RKO (cell line): ENCODE measurements at places on chromosomes 4 and X.
A peak's percentile ranks its signal among the peaks of the same experiment; 100 is the strongest.

DNA sequence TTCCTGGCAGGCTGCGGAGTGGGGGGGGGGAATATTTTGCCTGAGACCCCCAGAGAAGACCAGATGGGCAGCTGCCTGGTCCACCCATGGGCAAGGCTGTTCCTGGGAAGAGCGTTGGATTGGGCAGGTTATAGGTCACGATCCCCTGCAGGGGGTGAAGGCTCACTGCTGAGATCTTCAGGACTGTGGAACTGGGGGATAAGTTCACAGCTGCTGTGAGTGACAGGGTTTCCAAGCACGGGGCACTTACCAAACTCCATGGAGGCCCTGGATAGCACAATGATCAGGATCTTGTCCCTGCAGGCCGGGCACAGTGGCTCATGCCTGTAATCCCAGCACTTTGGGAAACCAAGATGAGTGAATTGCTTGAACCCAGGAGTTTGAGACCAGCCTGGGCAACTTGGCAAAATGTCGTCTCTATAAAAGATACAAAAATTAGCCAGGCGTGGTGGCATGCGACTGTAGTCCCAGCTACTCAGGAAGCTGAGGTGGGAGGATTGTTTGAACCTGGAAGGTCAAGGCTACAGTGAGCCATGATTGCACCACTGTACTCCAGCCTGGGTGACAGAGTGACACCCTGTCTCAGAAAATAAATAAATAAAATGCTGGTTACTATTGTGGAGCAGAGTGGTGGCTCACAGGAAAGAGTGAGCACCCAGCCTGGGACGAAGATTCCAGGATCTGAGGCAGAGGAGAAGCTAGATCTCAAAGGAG is 68.0 kb upstream of the HELT start:
- no peak for DNase-seq

DNA sequence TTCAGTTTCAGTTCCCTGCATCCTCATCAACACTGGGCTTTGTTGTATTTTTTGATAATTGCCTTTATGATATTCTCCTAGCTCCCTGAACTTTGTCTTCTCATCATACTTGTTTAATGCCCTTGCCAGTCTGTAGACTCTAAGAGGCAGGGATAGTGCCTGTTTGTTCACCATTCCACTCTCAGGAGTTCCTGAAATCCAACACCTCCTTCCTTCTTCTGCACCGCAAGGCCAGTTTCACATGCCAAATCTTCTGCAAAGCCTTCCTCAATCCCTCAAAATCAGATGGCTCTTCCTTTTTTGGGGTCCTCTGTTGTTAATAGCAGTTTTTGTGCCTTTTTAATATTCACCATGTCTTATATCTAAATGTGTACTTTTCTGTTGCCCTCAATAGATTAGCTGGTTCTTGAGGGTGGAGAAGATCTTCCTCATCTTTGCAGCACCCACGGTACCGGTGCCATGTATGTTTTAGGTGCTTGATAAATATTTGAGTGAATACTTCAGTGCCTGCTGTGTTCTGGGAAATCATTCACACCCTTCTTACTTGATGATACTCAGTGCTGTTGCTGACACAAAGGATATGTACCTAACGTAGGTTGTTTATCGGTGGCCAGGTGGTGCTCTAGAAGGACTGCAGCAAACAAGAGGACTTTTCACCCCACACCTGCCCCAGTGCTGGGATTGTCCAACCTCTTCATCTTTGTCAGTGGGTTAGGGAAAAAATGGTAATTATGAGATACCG is 85.3 kb upstream of the LIMCH1 start:
- no peak for DNase-seq

DNA sequence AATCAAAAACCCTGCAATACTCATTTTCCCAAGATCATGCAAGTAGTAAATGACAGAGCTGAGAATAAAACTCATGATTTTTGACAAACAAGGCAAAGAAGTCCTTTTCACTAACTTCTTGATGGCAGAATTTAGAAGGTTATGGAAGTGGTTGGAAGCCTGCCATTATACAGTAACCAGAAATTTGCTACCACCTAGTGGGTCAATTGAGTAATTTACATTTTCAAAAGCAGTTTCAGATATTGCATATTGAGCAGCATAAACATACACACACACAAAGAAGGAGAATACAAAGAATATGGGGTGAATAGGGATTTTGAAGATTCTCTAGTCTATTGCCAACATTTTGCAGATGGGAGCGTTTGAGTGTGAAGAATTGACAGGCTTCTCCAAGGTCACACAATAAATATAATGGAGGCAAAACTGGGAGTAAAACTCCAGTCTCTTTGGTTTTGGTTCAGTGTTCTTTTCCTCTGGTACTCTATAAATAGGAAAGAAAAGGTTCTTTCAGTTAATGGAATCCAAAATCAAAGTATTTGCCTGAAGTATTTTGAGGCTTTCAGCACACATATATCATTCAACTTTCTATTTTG is 70.2 kb downstream of the GC start:
- peak; percentile 63 for DNase-seq

- DNase-seq, result no peak
Measured at GRCh38 chrX:10156199-10157031, at the start of gene CLCN4. CLCN4 (plus strand) TSS chrX:10156975; CDS start chrX:10185033, 28,058 bp downstream.

- DNase-seq, result no peak
Measured at GRCh38 chr4:2646396-2647149, 109.6 kb downstream of the TNIP2 start.

DNA sequence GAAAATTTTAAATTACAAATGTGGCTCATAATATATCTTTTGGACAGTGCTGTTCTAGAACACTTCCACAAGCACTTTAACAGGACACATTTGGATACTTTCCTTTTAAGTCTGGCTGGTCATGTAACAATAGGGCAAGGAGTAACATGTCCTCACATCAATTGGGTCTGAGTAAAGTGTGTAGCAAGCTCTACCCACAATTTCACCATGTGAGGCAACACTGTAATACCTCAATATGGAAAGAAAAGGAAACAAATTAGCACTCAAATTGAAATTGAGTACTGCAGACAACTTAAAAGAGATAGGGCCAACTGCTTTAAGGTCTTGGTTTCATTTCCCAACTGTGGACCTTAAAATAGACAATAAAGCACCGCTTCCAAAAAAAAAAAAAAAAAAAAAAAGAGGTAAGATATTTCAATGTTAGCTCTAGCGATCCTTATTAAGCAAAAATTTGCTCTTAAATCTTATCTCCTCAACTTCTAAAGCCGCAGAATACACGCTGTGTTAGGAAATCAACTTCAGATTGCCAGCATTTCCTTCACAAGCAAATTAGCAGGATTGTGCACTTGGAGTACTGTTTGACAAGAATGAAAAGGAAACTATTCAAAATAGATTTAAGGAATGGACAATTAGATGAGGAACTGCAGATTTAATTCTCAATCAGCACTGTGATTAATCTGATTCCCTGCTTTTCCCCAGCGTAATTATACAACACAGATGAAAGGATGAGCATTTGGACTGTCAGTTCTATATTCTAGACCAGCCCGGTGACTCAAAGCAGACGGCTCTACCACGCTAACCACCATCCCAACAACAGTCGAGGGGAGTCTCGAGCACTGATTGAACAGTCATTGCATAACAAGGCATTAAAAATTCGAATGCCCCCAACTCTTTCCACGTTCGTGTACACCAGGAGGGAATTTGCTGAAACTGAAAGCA is 1.6 kb downstream of the CASK start:
- DNase-seq, result peak; percentile 50

DNA sequence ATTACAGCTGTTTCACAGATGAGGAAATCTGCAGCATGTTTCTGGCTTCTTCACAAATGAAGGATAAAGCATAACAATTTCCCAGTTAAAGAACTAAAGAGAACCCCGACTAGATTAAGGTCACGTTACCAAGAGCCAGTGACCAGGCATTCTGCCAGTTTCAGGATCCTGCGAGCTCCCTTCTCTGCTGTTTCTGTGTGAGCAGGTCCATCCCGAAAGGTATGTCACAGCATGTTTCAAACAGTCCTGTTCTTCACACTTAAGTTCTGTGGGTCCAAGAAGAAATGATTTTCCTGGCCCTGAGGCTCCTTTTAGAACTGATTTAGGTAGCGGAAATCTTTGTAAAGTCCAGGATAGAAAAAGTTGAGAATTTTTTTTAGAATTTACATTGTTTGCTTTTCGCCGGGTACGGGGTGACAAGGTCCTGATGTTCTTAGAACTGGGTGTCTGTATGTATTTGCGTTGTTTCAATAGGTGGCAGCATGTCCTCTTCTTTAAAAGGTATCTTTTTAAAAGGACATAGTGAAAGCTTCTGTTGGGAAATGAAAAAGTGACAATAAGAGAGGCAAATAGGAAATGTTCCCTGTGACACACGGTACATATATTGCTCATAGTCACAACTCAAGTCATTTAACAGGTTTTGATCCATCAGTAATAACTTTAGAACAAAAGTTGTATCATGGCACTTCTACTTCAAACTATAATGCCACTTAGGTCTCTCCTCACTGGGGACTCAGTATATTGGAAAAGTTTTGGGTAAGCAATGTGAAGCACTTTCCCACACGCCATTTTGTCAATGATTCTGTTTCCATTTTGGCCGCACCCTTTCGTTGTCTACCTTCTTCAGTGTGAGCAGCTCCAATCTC is 18.4 kb downstream of the IL21 start:
- peak; percentile 69 for DNase-seq

DNA sequence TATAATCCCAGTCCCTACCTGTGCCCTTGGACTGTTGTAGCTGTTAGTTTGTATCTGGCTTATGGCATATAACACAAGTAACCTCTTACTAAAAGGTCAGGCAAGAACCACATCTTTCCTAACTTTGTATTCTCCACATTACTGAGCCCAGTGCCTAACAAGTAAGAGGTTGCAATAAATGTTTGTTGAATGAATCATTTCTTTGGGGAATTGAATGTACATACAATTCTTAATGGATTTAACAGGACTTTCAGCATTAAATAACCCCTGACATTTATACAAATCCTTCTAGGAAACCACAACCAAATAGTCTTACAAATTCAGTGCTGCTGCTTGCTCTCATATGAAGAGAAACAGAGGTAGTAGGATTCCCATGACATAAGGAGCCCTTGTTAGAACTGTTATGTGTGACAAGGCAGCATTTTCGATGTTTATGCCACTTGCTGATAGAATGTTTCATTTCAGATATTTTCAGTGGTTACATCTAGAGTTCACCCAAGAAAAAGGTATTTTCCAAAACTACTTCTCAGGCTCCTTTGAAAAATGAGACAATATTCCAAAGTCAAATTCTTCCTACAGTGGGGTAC is 62.0 kb downstream of the MBNL3 start:
- DNase-seq, result no peak

DNA sequence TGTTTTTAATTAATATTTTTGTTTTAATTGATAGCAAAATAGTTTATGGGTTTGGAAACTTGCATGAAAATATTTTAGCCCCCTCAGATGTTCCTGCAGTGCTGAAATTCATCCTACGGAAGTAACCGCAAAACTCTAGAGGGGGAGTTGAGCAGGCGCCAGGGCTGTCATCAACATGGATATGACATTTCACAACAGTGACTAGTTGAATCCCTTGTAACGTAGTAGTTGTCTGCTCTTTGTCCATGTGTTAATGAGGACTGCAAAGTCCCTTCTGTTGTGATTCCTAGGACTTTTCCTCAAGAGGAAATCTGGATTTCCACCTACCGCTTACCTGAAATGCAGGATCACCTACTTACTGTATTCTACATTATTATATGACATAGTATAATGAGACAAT is 40.4 kb downstream of the MAP7D3 start:
- no peak for DNase-seq

DNA sequence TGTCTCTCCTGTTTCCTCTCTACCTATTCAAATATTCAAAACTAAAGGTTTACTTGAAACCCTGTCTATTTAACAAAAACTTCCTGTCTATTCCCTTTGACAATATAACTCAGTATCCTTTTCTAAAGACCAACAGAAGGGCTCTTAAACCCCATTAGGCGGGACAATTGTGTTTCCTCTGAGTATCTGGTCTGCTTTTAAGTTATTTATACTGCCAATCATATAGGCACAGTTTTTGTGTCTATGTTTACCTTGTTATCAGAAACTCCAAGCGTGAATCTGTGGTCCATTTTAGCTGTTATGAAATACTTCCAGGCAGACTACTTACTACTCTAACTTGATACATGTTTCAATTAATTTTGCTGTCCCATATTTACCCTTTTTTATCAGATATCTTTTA is 350.0 kb upstream of the CTSO start:
- no peak for DNase-seq

DNA sequence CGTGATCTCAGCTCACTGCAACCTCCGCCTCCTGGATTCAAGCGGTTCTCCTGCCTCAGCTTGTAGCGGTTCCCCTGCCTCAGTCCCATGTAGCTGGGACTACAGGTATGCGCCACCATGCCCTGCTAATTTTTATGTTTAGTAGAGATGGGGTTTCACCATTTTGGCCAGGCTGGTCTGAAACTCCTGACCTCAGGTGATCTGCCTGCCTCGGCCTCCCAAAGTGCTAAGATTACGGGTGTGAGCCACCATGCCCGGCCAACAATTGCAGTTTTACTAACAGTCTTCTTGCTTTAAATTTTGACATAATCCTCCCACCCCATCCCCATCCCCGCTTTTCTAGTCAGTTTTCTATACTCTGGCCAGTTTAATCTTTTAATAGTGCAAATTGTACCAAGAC is 112.0 kb downstream of the CFAP299 start:
- DNase-seq, result no peak

- DNase-seq, result no peak
Measured at GRCh38 chr4:54118850-54119589, 19.1 kb downstream of the GSX2 start.

- no peak for DNase-seq
Measured at GRCh38 chrX:72079607-72080006, 52.1 kb downstream of the RTL5 start.

DNA sequence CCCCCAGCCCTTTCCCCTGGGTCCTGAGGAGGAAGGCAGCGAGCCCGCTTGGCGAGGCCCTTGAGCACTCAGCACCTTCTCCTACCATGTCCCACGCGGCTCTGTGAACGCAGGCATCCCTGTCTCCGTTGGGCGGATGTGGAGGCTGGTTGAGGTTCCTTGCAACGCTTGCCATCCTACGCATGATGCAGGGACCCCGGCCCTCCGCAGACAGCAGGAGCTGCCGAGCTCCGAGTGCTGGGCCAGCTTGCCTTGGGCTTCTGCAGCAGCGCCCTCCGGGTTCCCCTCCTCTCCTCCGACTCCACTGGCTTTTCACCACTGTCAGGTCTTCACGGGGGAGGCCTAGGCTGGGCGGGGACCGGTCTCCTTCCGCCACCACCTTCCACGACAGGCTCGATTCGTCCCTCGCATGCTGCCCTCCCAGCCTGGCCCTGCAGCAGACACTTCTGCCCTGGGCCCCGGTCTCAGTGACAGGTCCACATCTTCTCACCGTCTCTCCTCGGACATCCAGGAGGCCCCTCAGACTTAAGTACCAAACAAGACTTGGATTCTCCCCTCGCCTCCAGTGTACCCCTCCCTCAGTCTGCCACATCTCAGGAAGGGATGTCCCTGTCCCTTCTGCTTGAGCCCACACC is 67.6 kb upstream of the HGFAC start:
- no peak for DNase-seq

DNA sequence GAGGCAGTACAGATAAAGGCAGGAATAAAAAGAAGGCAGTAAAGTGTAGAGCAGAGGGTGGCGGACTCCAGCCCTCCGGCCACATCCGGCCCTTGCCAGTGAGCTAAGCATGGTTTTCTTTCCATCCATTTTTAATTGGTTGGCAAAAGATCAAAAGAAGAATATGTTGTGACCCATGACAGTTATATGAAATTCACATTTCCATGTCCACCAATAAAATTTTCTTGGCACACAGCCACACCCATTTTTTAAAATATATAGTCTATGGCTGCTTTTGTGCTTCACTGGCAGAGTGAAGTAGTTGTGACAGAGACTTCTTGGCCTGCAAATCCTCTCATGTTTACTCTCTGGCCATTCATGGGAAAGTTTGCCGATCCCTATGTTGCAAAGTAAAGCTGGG is 29.8 kb downstream of the SLC9A6 start:
- DNase-seq, result no peak

- DNase-seq, result no peak
Measured at GRCh38 chr4:79915246-79915645, 157.8 kb downstream of the ANTXR2 start.
